Motor neuron (in vitro differentiated cells): ENCODE measurements at places on chromosomes 1 and 21.

- ATAC-seq = no peak
Observed at GRCh38 chr1:26991310-26992116, 2.0 kb upstream of the TRNP1 start.

GRCh38 chr1:3852711-3853485, 4.1 kb downstream of the CEP104 start:
- no peak for ATAC-seq

DNA sequence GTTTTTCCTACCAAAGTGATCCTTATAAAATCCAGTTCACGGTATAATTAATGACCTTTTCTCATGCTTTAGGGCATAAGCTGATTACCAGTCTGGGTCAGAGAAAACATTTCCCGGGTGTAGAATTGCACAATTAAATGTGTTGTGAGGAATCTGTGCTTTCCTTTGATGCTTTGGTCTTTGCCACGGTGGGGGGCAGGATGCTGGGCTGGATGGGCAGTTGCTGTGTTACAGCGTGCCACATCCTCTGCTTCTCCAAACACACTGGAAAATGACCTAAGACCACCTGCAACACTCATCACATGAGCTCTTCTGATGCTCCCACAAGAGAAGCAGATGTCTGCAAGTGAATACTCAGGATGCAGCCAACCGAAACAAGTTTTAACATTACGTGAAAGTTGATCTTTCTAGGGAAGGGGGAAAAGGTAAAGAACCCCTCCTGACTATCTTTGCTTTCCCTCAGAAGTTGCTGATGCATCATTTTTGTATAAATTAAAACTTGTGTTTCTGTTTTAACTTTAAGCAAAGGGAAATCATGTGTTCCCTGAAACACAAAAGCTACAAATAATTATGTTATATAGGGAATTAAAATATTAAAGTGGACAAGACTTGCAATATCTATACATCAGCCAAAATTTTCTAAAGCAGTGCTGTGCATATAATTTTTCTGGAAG, 515.3 kb upstream of the NR5A2 start:
- ATAC-seq = no peak

GRCh38 chr1:3244927-3245315, 175.9 kb downstream of the PRDM16 start:
- ATAC-seq = no peak

- ATAC-seq = no peak
Observed at GRCh38 chr1:34839526-34840305, 19.8 kb downstream of the SMIM12 start.
